ENCODE measurements at places on chromosomes 4 and X. TPM values are rescaled to one million over a fixed set of nuclear protein-coding genes. Genes with fewer than 3 reads are reported as not detected.

DNA sequence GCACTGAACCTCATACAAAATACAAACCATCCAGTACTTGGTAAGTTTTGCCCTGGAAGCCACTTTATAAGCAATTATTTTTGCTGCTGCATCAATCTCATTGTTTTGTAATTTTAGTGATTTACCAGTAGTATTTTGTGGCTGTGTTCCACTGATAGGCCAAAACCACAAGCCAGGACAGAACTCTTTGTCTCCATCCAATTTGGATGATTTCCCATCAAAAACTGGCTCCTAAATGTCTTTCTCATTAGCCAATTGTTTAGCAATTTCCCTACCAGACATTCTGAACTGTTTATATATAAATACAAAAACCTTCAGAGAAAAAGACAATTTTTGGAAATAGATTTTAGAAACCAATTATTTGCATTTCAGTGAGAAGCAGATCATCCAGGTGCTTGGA, 4.4 kb downstream of the GSPT2 start:
- no peak for DNase-seq

The PHOX2B gene
- total RNA-seq, result not detected

The CAPN6 gene
- total RNA-seq, result 0.87 TPM

The NAP1L3 gene
- 1.2 TPM for total RNA-seq

DNA sequence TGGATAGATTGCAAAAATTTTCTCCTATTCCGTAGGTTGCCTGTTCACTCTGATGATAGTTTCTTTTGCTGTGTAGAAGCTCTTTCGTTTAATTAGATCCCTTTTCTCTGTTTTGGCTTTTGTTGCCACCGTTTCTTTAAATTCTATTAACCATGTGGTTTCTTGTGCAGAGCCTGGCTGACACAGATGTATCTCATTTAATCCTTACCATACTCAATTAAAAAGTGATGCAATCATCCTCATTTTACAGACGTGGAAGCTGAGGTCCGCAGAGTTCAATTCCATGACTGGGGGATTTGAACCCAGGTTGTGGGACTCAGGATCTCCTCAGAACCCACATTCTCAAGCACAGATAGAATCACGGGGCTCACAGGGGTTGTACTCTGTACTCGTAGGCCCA, 66.7 kb downstream of the SORCS2 start:
- no peak for DNase-seq

The H2BW2 gene
- total RNA-seq, result not detected

DNA sequence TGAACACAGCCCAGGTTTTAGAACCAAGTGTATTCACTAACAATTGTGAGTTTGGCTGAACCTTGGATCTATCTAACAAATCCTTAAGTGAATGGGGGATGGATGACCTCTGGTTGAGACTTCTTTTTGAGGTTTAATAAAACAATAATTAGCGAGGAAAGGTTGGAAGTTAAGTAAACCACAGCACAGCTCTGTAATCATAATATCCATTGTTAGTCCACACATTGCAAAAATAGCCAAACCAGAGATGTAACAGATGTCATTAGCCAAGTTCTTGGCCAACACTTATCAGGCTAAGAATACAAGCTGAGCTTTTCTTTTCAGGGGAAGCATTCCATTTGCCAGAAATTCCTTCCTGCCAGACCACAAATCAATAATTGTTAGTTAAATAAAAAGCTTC, 59.1 kb downstream of the FREM3 start:
- peak; percentile 54 for DNase-seq

The CCDC149 gene
- 12.5 TPM for total RNA-seq

The PWWP3B gene
- total RNA-seq, result 1.5 TPM

- DNase-seq, result no peak
Measured at GRCh38 chrX:13153796-13154195, 109.4 kb upstream of the FAM9C start.

The NIPAL1 gene
- 11.1 TPM for total RNA-seq

The LDOC1 gene
- total RNA-seq, result 7.6 TPM

The SOD3 gene
- 21.1 TPM for total RNA-seq

The TLR7 gene
- total RNA-seq, result not detected

The LIMCH1 gene
- total RNA-seq, result 17.7 TPM

GRCh38 chr4:48748949-48749596, 31.0 kb downstream of the FRYL start:
- DNase-seq, result no peak
